ENCODE measurements at places on chromosomes 1 and 21.

DNA sequence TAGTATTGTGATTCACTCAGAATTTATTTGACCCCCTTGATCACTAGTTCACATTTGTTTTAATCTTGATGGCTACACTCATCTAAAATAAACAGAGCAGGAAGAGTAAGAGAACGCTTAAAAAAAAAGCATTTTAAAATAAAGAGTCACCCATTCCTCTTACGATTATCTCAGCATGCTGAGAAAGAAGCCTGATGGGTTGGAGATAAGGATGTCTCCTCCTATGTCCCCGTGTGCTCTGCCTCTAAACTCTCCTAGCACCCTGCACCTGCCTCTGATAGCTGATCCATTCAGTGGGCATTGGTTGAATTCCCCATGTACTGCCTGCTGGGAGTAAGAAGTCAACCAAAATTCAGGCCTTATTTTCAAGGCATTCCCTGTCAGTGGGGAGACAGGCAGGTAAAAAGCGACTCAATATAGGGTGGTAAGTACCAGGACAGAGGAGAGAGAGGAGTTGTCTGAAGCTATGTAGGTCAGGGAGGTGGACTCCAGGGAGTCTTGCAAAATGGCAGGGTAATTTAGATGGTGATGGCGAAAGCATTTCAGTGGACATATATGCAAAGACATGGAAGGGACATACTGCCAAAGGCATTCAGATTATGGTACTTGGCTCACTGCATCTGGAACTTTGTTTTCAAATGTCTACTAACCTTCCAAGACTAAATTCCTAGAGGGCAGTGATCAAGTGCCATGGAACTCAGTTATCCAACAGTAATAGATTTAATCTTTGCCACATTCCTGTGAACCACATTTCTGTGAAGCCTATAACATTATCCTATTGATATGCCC, 18.4 kb downstream of the ELAVL4 start:
- no peak for DNase-seq

DNA sequence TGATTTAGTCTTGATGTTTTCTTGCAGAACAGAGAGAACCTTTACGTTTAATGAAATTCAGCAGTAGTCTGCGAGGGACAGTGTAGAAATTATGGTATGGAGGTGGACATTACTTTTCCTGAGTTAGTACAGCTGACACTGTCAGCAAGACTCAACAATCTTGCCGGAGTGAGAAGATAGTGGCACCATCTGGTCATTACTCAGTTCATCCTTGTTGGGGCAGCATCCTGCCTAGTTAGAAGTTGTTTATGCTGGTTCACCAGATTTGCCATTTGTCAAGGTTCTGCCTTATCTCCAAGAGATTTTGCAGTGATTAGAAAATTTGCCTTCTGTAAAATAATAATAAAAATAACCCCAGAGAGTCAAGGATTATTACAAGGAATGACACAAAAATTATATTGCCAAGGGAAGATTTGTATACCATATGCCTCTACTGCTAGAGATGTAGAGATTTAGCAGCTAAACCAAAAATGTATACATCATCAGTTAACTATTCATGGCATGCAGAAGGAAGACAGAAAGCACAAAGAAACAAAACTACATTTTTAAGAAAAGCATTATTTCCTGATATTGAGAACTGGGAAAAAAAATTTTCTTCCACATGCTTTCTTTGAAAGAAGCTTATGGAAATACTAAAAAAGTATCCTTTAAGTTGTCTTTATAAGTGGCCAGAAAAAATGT, 1967.4 kb downstream of the NCAM2 start:
- DNase-seq = no peak

DNA sequence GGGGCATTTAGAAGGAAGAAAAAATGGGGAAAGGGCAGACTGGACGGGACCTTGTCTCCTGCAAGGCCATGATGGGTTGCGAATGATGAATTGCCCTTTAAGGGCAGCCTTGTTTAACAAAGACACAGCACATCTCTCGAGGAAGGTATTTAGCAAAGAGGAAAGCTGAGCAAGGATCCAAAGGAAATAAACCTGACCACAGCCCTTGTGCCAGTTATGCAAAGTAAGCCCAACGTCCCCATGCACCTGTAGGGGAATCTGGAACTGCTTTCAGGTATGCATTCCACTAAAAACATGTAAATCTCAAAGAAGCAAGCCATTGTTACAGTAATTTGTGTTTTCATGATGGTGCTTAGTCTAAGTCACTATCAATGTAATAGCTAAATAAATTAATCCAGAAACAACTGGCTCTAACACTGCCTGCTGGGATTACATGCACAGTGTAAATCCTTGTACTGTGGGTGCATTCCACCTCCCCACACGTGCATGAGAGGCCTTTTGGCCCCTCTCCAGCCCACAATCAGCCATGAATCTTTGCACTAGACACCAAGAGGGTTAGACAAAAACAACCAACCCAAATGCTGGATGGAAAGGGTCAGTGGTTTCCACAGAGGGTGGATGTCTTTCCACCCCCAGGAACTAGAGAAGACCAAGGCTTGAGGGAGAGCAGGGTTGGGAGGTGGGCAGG, 228.8 kb upstream of the KAZN start:
- DNase-seq = peak; percentile 89

DNA sequence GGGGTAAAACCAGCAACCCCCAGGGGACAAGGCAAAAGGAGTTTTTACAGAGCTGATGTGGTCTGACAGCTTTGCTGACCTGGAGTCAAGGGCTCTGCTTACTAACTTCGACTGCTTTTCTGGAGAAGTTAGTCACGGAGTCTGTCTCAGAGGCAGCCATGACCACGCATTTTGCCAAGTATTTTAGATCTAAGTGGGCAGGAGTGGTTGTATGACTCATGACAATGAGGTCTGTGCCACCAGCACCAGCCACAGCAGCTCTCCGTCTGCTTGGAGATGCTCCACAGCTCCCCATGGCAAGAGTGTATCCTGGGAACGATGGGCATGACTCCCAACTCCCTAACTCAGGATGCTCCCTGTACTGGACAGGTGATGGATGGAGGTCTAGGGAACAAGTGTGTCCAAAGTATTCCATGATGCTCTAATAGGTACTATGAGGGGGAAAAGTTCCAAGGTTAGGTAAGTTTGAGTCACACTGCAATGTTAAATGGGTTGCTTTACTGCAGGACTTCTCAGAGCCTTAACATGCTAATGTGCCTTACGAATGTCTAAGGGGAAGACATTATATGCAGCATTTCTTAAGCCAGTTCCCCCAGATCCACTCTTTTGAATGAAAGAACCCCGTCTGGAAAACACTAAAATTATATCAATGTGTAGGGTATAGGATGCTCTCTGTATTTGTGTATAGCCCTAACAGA, 359.0 kb downstream of the HHAT start:
- no peak for DNase-seq
